Activated CD4-positive, alpha-beta T cell treated with anti-CD3 and anti-CD28 coated beads for 36 hours (primary cell): ENCODE measurements at places on chromosomes 5 and 9. TPM values are rescaled to one million over a fixed set of nuclear protein-coding genes. Genes with fewer than 3 reads are reported as not detected.

Gene FABP6
- not detected for total RNA-seq

GRCh38 chr9:117485176-117485575, 70.3 kb upstream of the ASTN2 start:
- DNase-seq, result no peak
- no peaks in the 10 kb centered on the region for H3K36me3 ChIP-seq
- H3K4me3 ChIP-seq, result no peak overlapping the region
- H3K4me1 ChIP-seq, result no peaks in the 10 kb centered on the region
- no peak overlapping the region for H3K27ac ChIP-seq

Gene RBM18
- 28.6 TPM for total RNA-seq

DNA sequence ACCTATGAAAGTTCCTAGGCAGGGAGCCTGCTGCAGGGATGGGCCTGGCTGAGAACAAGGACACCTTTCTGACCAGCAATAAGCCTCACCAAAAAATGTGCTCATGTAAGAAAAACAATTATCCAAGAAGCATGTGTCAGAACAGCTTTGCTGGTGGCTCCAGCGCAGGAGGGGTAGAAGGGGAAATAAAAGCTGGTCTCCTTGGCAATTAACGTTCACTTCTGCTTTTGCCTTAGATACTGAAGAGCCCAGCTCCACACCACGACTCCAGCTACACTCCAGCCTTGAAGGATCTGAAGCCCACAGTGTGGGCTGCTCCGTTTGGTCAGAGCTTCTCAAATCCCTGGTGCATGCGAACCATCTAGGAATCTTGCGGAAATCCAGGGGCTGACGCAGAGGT, 107.6 kb upstream of the PHYKPL start:
- H3K4me3 ChIP-seq, result no peak overlapping the region
- no peaks in the 10 kb centered on the region for H3K27me3 ChIP-seq
- no peaks in the 10 kb centered on the region for H3K4me1 ChIP-seq
- H3K36me3 ChIP-seq, result no peaks in the 10 kb centered on the region

Gene KIF4B
- 0.05 TPM for total RNA-seq

Gene SV2C
- not detected for total RNA-seq

Gene EXOC3
- 62.7 TPM for total RNA-seq

Gene HDHD3
- 12.7 TPM for total RNA-seq

DNA sequence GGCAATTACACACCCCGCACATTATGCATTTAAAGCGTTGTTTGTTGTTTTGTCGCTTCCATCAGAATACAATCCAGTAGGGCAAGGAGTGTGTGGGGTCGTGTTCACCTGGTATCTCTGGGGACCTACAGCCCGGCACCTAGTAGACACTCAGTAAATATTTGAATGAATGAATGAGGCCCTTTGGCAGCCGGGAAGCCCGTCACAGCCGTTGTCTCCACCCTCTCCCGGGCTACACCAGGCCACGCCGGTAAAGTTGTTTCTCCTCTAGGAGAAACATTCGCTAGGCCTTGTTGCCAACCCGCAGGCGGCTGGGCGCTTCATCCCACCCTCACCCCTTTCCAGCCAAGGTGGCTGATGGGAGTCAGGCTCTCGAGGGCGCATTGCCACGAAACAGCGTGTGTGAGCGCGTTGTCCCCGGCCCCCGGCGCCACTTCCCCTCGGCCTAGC, 876 bp upstream of the JAK2 start:
- H3K4me1 ChIP-seq, result peaks cover 60% of the 10 kb centered on the region
- no peak overlapping the region for H3K4me3 ChIP-seq
- peaks cover 9% of the 10 kb centered on the region for H3K36me3 ChIP-seq

Gene STK32A
- not detected for total RNA-seq

DNA sequence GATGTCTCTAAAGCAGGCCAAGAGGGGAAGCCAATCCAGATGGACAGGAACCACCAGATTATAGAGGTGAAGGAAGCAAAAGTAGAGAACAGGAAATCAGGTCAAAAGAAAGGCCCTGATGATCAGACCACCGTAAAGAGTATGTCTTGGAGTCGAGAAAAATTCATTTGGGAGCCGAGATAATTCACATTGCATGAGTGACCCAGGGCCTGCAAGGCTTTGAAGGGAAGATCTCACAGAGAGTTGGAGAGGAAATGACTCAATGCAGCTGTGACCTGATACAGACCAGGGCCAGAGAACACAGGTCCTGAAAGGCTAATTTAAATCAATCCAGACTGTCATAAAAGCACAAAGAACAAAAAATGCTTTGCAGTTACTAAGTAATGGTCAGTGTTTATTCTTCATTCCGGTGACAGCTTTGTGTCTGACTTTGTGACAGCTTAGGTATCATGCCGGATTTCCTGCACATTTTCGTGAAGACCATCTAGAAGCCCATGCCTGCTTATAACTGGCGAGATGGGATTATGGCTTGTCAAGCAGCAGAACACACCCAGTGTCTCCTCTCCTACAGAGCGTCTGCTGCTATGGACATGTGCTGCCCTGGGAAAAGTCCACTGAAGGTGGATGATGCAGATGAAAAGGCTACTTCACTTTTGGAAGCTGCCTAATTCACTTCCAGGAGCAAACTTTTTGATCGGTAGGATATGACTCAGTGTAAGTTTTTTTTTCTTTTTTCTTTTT, 5.8 kb upstream of the ACTBL2 start:
- H3K36me3 ChIP-seq, result no peaks in the 10 kb centered on the region
- H3K4me1 ChIP-seq, result peaks cover 5% of the 10 kb centered on the region
- no peak for DNase-seq
- no peak overlapping the region for H3K27ac ChIP-seq
- H3K27me3 ChIP-seq, result no peaks in the 10 kb centered on the region

- no peak for DNase-seq
- no peak overlapping the region for H3K4me3 ChIP-seq
Measured at GRCh38 chr9:124392254-124392870, 22.9 kb downstream of the PSMB7 start.

DNA sequence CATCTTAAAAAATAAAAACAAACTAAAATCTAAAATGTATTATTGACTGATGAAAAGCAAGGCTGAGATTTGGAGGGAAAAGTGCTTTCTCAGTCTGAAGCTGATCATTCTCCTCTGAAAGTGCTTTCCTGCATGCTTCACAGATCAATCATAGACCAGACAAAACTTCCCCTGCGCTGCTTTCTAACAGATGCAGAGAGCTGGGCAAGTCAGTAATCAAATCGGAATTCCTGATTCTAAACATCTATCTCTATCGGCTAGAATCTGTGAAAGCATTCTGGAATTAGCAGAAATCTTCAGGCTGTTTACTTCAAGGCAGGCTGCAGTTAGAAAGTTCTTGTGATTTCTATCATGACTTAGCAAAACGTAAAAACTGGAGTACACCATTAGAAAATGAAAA, 15.6 kb upstream of the FAM81B start:
- H3K27ac ChIP-seq, result no peak overlapping the region
- DNase-seq, result no peak
- no peaks in the 10 kb centered on the region for H3K36me3 ChIP-seq

DNA sequence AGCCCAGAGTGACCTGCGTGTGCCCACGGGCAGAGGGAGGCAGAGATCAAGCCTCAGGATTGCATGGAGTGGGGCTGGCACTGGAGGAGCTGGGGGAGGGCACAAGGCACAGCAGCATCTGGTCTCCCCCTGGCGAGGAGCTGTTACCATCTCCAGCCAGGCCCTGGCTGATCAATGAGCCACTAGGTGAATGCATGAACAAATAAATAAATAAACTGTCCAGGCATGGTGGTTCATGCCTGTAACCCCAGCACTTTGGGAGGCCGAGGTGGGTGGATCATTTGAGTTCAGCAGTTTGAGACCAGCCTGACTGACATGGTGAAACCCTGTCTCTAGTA, 14.3 kb upstream of the PSMB7 start:
- peaks cover 3% of the 10 kb centered on the region for H3K27me3 ChIP-seq
- no peaks in the 10 kb centered on the region for H3K4me1 ChIP-seq
- no peaks in the 10 kb centered on the region for H3K36me3 ChIP-seq
- DNase-seq, result no peak
- no peak overlapping the region for H3K4me3 ChIP-seq

- no peak overlapping the region for H3K27ac ChIP-seq
- H3K27me3 ChIP-seq, result no peaks in the 10 kb centered on the region
- no peak overlapping the region for H3K4me3 ChIP-seq
- DNase-seq, result no peak
- H3K36me3 ChIP-seq, result no peaks in the 10 kb centered on the region
Measured at GRCh38 chr5:20601678-20602100, 613.7 kb upstream of the CDH18 start.

Gene PCDHGB1
- not detected for total RNA-seq

GRCh38 chr5:133404724-133405123, 207.6 kb downstream of the FSTL4 start:
- H3K36me3 ChIP-seq, result no peaks in the 10 kb centered on the region
- H3K4me3 ChIP-seq, result no peak overlapping the region
- no peak overlapping the region for H3K27ac ChIP-seq
- DNase-seq, result no peak
- no peaks in the 10 kb centered on the region for H3K27me3 ChIP-seq

DNA sequence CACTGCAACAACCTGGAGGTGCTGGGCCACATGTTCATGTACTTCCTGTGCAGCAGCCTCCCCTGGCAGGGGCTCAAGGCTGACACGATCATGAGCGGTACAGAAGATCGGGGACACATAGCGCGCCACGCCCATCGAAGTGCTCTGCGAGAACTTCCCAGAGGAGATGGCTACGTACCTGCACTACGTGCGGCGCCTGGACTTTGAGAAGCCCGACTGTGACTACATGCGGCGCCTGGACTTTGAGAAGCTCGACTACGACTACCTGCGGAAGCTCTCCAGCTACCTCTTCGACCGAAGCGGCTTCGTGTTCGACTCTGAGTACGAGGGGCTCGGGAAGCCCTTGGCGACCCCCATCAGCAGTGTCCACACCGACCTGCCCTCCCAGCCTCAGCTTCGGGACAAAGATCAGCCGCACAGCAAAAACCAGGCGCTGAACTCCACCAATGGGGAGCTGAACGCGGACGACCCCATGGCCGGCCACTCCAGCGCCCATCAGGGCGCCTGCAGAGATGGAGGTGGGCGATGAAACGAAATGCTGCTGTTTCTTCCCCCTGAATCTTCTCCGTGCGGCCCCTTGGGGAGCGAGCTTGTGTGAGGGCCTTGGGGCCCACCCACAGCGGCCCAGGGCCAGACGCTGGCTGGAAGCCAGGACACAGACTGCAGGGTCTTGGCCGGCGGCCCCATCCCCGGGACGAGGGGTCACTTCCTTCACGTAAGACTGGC, 56.5 kb downstream of the JAK2 start:
- H3K36me3 ChIP-seq, result peaks cover 42% of the 10 kb centered on the region
- no peak overlapping the region for H3K27ac ChIP-seq
- no peaks in the 10 kb centered on the region for H3K4me1 ChIP-seq
- H3K27me3 ChIP-seq, result no peaks in the 10 kb centered on the region
- no peak for DNase-seq
- no peak overlapping the region for H3K4me3 ChIP-seq

DNA sequence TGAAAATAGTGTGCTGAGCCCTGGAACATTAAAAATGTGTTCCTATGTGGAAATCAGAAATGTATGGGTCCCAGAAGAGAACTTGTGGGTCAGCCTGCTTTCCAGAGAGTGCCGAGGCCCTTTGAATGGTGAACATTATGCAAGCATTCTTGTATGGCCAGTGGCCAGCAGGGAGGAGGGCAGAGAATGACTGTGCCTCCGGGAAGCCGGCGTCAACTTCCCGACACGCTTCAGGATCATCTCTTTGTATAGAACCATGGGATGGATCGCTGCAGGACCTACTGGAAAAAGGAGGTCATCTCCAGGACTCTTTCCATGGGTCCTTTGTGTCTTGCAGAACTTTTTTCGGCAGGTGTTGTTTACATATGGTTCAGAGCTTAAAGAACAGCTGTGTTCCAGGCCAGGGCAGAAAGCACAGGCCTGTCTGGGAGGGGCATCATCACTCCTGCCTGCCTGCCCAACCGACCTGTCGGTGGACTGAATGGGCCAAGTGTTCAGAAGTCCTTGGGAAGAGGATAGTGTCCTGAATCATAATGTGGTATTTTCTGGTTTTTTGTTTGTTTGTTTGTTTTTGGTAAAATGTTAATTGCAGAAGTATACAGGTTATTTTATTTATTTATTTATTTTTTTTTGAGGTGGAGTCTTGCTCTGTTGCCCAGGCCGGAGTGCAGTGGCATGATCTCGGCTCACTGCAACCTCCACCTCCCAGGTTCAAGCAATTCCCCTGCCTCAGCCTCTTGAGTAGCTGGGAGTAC, 9.0 kb downstream of the PRRC2B start:
- no peak for DNase-seq
- H3K4me3 ChIP-seq, result peak overlapping the region; percentile 43
- peaks cover 20% of the 10 kb centered on the region for H3K36me3 ChIP-seq
- H3K27ac ChIP-seq, result peak overlapping the region; percentile 81
- H3K27me3 ChIP-seq, result no peaks in the 10 kb centered on the region
- peaks cover 92% of the 10 kb centered on the region for H3K4me1 ChIP-seq

DNA sequence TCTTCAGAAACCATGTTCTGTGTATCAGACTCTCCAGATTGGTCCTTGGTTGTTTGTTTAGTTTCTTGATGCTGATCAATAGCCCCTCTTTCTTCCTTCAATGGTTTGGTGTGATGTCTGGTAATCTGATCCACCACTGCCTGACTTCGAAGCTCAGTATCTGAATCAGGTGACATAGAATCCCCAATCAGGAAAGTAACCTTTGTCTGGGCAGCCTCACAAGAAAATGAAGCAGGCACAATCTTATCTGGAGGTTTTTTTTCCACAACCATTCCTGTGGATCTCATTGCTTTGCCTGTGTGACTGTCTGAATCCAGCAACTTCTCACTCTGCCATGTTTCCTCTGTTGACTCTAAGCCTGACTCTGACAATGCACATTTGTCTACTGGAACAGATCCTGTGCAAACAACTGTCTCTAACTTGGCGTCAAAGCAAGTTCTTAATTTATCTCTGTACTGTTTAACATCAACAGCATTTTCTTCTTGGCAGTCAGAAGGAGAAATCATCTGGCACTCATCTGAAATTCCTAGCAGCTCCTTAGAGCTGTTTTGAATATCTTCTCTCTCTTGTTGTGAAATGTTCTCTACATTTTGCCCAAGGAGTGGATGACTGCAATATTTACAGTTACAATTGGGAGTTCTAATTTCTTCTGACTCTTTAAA, 37.1 kb upstream of the RAPGEF6 start:
- H3K36me3 ChIP-seq, result peaks cover 50% of the 10 kb centered on the region
- H3K27ac ChIP-seq, result peak overlapping the region; percentile 16
- peaks cover 27% of the 10 kb centered on the region for H3K4me1 ChIP-seq
- H3K4me3 ChIP-seq, result no peak overlapping the region
- DNase-seq, result no peak
- H3K27me3 ChIP-seq, result no peaks in the 10 kb centered on the region

DNA sequence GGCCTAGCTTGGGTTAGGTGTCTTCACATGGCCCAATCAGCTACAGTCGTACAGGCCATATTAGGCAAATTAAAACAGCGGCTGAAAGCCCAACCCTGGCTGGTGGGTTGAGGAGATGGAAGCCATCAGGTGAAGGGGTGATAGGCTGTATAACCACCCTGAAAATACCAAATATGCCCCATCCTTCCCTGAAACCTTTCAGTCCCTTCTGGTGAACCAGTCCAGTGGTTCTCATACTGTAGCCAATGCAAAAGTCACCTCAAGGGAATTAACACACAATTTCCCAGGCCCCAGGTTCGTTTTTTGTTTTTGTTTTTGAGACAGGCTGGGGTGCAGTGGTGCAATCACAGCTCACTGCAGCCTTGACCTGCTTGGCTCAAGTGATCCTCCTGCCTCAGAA, 19.8 kb upstream of the KCNV2 start:
- no peaks in the 10 kb centered on the region for H3K4me1 ChIP-seq
- no peak overlapping the region for H3K27ac ChIP-seq
- no peaks in the 10 kb centered on the region for H3K27me3 ChIP-seq
- H3K4me3 ChIP-seq, result no peak overlapping the region
- H3K36me3 ChIP-seq, result no peaks in the 10 kb centered on the region
- DNase-seq, result no peak
